ENCODE measurements at places on chromosomes 2 and 18.

- DNase-seq: peak; percentile 86
These were observed 9.8 kb downstream of the NRP2 start for GRCh38 chr2:205692104-205692503.

DNA sequence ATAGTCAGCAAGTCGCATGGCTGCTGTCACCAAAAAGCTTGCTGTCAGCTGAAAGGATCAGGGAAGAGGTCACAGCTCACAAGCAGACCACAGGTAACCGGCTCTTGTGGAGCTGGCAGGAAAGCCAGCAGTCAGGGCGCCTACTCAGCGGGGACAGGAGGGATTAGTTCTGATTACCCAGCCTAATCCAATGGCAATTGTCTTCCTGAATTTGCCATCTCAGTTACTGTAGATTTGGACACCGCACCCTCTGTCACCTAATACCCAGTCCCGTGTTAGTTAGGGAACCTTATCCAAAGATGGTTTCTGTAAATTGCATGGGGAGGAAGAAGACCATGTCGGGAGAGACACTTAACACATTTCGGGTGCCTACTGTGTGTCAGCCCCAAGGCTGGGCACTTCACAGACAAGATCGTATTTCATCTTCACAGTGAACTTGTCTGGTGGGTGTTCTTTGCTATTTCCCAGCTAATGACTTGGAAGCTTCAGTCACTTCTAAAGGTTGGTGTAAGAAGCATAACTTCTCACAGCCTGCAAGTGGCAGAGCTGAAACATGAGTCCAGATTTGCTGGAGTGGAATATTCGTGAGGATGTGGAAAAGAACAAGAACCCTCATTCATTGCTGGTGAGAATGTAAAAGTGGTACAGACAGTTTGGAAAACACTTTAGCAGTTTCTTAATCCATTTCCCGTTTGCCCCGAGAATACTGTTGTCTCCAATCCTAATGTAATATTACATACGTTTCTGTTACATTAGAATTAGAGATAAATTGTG lies 9.9 kb downstream of the ALPK2 start:
- DNase-seq: no peak

DNA sequence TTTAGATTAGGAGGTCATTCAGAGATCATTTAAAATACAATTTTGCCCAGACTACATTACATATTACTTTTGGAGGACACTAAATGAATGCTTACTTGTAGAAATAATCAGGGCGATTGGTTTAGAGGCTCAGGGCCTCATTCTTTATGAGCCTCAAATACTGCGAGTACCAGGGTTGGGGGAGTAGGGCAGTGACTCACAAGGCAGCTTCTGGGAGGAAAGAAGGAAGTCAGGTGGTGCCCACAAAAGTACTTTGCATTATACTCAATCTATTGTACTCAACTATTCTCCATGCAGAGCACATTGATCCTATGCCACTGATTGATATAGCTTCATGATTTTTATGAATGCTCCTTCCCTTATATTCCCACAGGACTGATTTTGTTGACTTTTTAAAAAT lies 166.9 kb downstream of the SOCS6 start:
- no peak for DNase-seq

- no peak for DNase-seq
These were observed 724 bp downstream of the FTCDNL1 start for GRCh38 chr2:199850218-199850717.

DNA sequence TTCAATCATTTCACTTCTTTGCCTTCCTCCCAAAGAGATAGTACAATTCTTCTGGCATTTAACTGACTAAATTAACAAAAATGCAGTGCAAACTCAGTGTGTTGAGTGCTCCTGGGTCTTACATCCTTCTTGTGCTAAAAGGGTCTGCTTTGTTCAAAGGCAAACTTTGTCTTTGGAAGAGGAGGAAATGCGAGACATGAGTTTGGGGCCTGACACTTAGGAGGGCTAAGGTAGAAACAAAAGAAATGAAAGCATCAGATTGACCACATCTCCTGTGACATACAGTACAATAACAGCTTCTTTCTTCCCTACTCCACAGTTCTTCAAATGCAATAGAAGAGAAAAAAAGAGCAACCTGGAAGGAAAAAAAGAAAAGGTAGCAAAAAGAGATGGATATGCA lies 161.7 kb downstream of the CNTNAP5 start:
- DNase-seq: no peak

- no peak for DNase-seq
These were observed 30.9 kb upstream of the RPL31 start for GRCh38 chr2:100971221-100971620.

DNA sequence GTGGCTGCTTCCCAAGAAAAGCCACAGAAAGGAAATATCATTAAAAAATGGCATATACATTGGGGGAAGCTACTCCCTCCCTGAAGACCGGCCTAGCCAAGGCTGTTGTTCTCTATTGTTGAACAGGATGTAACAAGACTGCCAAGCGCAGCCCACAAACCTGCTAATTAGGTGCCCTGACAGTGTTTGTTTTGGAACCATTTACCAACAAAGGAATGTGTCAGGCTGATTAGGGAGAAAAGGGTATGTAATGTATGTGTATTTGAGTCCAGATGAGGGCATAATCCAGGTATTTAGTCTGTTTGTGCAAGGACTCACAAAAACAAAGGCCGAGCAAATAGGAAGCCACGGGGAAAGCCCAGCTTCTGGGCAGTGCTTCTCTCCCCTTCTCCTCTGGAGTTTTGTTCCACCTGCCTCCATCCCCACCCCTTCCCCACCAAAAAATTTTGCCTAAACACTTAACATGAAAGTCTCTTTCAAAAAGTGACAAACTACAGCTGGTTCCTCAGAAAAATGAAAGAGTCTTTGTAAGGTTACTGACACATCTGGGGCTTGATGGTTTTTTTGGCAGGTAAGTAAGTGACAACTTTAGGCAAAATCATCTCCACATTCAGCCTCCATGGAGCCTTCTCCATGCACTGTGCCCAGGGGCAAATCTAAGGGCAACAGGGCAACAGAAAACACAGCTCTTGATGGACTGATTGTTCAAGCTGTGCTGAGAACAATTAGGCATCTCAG lies 78.3 kb upstream of the FZD5 start:
- peak; percentile 58 for DNase-seq

- peak; percentile 1 for DNase-seq
These were observed 478.8 kb downstream of the PLCL1 start for GRCh38 chr2:198283146-198283545.

DNA sequence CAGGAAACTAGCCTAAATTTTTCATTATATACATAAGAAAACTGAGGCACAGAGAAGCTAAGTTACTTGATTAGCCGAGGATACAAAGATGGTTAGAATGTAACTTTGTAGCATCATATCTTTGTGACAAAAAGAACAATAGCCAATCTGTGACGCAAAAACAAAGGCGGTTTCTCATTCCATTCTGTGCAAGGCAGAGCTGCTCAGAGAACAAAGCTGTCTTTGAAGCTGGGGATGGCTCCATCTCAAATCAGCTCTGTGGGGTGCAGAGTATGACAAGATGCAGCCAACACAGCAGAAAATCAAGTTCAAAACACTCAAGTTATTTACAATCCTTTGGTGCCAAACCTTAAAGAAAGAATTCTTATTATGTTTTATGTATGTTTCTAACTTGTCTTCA lies 81.9 kb upstream of the VWC2L start:
- DNase-seq: no peak

DNA sequence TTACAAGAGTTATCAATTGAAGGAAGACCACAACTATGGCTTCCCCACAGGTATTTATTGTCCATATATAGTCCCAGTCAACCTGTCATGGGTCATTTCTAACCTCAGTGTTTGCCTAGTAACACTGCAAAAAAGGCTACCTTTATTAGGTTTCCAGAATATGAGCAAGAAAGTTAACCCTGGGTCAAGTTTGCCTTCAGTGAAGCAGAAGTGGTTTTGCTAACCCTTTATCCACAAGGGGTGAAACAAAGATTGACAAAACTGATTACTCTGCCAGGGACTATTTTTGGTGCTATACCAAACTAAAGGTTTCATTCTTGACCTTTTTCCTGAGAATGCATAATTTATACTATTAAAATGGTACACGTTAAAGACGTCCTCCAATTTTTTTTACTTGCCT lies 28.8 kb downstream of the SP100 start:
- DNase-seq: no peak

- no peak for DNase-seq
These were observed 106.9 kb downstream of the SP3 start for GRCh38 chr2:173858291-173858731.

DNA sequence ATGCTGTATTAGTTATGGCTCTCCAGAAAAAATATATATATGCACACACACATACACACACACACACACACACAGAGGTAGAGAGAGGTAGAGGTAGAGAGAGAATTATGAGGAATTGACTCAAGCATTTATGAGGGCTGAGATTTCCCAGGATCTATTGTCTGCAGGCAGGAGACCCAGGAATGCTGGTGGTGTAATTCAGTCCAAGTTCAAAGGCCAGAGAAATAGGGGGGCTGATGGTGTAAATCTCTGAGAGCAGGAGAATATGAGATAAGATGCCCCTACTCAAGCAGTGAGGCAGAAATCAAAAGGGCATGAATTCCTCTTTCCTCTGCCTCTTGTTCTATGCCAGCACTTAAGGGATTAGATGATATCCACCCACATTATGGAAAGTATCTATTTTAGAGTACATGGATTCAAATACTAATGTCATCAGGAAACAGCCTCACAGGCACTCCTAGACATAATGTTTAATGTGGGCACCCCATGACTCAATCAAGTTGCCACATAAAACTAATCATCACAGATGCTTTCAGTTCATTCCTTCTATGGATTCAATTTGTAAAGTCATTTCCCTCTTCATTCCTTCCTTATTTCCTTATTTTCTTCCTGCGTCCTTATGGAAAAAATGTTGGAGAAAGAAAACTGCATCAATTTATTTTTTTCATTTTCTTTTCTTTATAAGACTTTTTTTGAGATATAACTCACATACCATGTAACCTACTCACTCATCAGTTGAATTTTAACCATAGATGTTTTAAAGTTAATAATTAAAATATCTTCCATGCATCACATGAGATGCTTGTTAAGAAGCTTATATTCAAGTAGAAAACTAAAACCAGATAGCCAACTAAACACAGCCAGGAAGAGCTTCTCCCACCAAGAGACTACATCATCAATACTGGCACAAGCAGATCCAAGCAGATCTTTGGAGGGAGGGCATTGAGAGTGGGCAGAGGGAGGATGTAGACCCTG lies 406.2 kb downstream of the MBD2 start:
- no peak for DNase-seq

- peak; percentile 95 for DNase-seq
These were observed 90.7 kb downstream of the STK39 start for GRCh38 chr2:168156661-168157060.

- DNase-seq: no peak
These were observed 72.5 kb downstream of the ACOXL start for GRCh38 chr2:110804915-110805314.

DNA sequence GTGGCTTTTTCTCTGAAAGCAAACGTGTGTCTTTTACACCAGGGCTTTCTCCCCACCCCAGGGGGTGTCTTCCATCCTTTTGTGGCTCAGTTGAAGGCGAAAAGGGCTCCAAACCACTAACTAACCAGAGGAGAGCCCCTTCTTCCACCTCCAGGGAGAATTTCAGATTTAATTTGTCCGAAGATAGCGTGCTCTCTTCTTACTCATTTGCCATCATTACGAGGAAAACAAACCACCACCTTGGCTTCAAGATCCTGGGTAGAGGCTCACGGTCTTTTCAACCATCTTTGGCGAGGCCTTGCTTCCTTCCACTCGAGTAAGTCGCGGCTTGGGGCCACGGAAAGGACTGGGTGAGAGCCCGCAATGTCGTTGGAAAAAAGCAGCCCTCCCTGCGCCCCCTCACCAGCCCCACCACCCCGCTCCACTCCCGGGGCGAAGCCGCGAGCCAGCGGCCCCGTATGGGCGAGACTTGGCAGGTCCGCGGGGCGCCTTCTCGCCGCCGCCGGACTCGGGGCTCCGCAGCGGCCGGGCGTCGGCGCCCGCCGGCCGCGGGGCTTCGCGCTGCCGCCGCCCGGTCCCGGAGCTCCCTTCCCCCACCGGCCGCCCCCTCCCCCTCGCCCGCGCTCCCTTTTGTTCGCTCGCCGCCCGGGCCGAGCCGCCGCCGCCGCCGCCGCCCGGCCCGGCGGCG lies 1.7 kb upstream of the ZNF532 start:
- peak; percentile 64 for DNase-seq

GRCh38 chr18:73352546-73352945 lies 484.8 kb upstream of the NETO1 start:
- DNase-seq: peak; percentile 24

DNA sequence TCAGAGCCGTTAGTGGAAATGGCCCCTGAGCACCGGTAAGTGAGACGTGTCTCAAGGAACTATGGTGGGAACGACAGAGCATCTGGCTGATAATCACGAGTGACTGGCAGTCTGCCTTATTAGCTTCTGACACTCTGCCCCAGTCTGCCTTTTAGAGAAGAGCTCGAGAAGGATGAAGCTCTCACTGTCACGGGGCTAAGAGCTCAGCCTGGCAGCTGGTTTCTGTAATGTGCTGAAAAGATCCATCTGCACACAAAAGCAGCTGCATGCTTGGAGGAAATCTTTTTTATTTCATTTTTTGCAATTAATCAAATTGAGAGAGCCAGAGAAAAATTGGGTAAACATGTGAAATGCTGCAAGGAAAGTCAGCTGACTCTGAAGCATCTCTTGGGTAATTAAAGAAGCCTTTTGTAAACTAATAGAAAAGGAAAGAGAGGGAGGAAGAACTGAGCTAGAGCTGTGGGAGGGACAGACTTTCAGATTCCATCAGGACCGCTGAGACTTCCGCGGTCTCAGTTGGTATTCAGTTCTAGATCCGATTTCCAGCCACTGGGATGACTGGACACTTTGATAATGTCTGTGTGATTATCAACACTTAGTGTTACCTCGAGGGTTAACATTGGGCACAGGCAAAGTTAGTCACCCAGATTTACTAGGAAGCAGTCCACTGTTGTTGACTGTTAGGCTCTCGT lies 24.4 kb downstream of the MBP start:
- DNase-seq: peak; percentile 93

DNA sequence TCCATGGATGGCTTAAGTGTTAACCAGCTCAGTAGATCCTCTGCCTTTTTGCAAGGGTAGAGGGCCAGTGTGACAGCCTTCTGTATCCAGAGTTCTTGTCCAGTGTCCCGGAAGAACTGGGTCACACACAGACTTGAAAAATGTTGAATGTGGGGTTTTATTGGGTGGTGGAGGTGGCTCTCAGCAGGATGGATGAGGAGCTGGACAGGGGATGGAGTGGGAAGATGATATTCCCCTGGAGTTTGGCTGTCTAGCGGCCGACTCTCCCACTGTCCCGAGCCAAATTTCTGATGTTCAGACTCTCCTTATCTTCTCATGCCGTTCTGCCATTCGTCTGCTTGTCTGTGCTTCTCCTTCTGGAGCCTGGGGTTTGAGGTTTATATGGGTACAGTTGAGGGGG lies 72.6 kb downstream of the MYO3B start:
- DNase-seq: no peak

Measured in EH (cell line).